ENCODE measurements at places on chromosomes 1 and 21. TPM values are rescaled to one million over a fixed set of nuclear protein-coding genes. Genes with fewer than 3 reads are reported as not detected.

Gene CTSS
- 0.71 TPM for total RNA-seq

- DNase-seq, result peak; percentile 79
Measured at GRCh38 chr1:39632682-39633417, 6.6 kb downstream of the HEYL start.

Gene CADM3
- total RNA-seq, result 5.5 TPM

- DNase-seq, result no peak
Measured at GRCh38 chr1:66436378-66437135, 97.4 kb upstream of the SGIP1 start.

Gene OPRD1
- 2.5 TPM for total RNA-seq

GRCh38 chr1:1340791-1341548, 8.2 kb downstream of the DVL1 start:
- DNase-seq, result no peak

Gene OR2C3
- total RNA-seq, result not detected

- DNase-seq, result peak; percentile 39
Measured at GRCh38 chr1:212595787-212596714, 12.5 kb upstream of the ATF3 start.

GRCh38 chr1:231887866-231888265, 261.3 kb downstream of the DISC1 start:
- no peak for DNase-seq

GRCh38 chr1:51560034-51560433, 41.0 kb upstream of the EPS15 start:
- DNase-seq, result no peak

- peak; percentile 75 for DNase-seq
Measured at GRCh38 chr1:11682287-11682771, 1.4 kb upstream of the MAD2L2 start.

- DNase-seq, result no peak
Measured at GRCh38 chr1:20684050-20684620, 23.0 kb upstream of the DDOST start.

DNA sequence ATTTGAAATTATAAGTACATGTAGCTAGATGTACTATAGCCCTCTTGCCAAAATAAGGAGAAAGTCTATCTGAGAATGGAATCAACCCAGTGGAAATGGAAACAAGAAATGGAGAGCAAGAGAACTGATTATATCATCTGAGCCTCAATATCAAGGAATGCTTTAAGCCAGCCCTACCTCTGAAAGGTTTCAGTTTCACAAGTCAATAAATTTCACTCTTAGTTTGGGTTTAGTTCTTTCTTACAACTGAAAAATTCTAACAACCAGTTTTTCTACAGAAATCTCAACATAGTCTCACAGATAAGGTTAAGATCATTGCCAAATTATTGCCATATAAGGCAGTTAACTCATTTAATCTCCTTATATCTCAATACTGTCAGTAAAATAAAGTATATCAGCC, 80.0 kb downstream of the EPS15 start:
- no peak for DNase-seq

Gene LRIG2
- 23.5 TPM for total RNA-seq

Gene CD53
- total RNA-seq, result 1.6 TPM

GRCh38 chr1:9438431-9439073, 100.7 kb upstream of the SLC25A33 start:
- no peak for DNase-seq

GRCh38 chr21:37210130-37210529, 57.0 kb downstream of the VPS26C start:
- DNase-seq, result no peak

Gene PROK1
- not detected for total RNA-seq

GRCh38 chr1:153586347-153586746, 20.7 kb upstream of the S100A2 start:
- no peak for DNase-seq

GRCh38 chr1:151352021-151352718, 5.1 kb upstream of the RFX5 start:
- no peak for DNase-seq

Gene GDAP2
- total RNA-seq, result 24.1 TPM

DNA sequence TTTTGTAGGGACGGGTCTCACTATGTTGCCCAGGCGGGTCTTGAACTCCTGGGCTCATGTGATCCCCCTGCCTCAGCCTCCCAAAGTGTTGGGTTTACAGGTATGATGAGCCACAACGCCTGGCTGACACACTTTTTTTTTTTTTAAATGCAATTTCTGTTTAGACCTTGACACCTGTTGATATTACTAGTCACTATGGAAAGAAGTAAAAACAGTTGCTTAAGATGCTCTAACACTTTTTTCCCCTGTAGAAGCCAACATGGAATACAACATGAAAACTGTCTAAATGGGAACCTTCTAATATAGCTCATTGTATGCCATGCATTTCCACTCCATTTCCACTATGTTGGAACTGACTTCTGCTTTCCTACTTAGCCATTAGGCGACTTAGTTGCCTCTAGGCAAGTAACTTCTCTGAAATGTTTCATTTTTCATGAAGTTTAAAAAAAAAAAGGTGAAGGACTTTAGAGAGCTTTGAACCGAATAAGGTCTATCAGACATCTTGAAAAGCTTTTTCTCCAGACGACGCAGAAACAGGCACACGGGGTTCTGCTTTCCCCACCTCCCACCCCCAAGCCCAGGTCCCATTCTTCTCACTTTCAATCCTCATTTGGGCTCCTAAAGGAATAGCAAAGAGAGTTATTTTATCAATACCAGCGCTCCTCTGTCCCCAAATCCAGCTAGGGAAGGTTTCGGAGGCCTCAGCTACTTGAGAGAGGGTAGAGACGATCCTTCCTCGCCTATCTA, 648 bp upstream of the DR1 start:
- no peak for DNase-seq

GRCh38 chr1:159144571-159144970, 26.8 kb upstream of the CADM3 start:
- no peak for DNase-seq

DNA sequence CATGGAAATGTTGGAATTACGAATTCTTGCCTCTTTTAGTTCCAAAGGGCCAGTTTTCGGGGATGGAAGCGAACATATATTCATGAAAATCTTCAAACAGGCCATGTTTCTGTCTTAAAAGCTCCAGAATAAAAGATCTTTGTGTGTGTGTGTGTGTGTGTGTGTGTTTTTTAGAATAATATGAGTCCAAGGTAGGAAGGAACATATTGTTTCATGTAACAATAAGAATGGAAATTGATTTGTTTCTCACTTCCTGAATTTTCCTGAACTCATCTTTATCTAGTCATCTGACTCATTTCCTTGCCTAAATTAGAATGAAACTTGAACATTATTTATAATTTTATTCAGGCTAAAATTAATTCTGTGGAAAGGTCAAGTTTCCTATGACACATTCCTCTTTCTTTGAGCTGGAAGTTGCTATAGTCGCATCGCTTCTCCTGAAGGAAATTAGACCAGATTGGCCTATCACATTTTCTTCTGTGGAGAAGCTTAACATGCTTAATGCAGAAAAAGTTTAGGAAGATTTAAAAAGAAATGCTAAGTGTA, 805.1 kb upstream of the ADAMTS5 start:
- DNase-seq, result no peak

DNA sequence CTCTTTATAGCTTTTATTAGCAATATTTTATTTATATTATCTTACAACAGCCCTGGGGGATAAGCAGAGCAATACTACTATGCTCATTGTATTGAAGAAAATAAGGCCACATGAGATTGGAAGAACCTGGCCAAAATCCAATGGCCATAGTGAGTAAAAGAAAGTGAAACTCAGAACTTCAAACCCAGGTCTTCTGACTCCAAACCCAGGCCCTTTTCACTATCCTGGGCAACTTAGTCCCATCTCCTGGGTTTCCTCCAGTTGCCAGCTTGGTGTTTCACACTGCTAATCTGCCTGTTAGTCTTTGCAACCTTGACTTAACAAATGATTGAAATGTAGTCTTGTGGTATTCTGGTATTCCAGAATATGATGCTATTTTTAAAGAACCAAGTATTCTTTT, 22.4 kb upstream of the EXO1 start:
- no peak for DNase-seq

Gene OLIG2
- total RNA-seq, result 0.60 TPM

GRCh38 chr1:44405798-44406736, 1.0 kb downstream of the RNF220 start:
- peak; percentile 37 for DNase-seq

GRCh38 chr1:24134376-24134775, 8.6 kb downstream of the IL22RA1 start:
- no peak for DNase-seq

GRCh38 chr1:24928689-24929397, 1.2 kb downstream of the RUNX3 start:
- peak; percentile 51 for DNase-seq

Gene EVI5
- total RNA-seq, result 14.3 TPM

DNA sequence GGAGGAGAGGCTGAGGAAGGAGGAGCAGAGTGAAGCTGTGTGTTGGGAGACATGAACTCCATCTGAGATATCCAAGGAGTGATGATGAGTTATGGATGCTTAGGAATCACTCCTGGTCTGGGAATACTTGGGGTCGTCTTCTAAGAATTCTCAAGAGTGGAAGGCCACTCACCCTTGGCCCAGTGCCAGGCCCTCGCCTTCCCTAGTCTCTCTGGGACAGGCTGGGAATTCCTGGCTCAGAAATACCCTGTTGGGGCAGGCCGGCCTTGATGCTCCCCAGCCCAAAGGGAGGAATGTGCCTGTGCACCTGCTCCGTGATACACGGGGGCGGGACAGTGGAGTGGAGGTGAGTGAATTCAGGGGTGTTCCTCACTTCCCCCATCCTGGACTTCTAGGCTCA, 12.6 kb upstream of the LMNA start:
- DNase-seq, result no peak

GRCh38 chr1:205473966-205474365, 18.1 kb upstream of the BLACAT1 start:
- DNase-seq, result no peak

Gene KIAA0040
- total RNA-seq, result 15.0 TPM

Gene TXNDC12
- 89.2 TPM for total RNA-seq

Gene ERICH3
- total RNA-seq, result 0.07 TPM

DNA sequence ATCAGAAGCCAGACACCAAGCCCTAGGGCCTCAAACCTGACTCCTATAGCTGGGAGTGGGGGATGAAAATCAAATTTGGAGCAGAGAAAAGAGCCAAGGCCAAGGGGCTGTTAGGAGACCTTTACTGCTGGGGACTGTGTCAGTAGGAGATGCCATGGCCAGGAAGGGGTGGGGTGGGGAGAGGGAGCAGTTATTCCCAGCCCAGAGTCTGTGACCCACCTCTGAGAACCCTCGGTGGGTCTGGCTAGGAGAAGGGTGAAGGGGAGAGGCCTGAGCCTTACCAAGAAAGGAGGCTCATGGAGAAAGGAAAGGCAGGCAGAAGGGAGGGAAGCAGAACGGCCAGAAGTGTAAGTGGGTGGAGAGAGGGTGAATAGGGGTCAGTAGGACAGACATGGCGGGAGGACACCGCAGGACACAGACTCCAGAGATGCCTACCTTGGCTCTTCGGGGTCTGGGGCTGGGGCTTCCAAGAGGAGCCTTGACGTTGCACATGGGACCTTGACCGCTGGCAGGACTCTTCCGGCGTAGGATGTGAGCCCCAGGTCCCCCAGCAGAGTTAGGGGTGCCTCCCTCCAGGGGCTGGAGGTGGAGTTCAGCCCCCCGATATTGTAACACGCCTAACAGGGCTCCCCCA, 1.2 kb downstream of the ADAMTS4 start:
- no peak for DNase-seq

- DNase-seq, result no peak
Measured at GRCh38 chr1:1374589-1374928, 448 bp downstream of the AURKAIP1 start.

DNA sequence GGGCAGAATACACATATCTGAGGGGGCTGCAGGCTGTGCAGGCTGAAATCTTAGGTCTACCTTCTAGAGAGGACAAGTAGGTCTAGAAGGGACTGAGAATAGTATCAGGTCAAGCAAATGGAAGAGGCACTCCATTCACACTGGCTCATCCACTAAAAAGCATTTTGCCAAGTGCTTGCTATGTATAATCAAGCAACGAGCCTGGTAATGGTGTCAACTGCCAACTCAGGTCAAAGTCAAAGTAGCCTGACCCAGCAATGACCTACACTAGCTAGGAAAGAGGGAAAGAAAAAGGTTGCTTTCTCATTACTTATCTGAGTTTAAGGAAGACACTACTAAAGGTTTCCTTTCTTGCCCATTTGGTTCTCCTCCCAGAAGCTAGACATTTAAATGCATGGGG, 10.8 kb downstream of the KCND3 start:
- no peak for DNase-seq

Gene CR1L
- 12.5 TPM for total RNA-seq

Gene RSBN1
- total RNA-seq, result 15.5 TPM

GRCh38 chr1:223796210-223796609, 49.5 kb downstream of the TP53BP2 start:
- DNase-seq, result no peak

Gene ATP5IF1
- total RNA-seq, result 201 TPM

DNA sequence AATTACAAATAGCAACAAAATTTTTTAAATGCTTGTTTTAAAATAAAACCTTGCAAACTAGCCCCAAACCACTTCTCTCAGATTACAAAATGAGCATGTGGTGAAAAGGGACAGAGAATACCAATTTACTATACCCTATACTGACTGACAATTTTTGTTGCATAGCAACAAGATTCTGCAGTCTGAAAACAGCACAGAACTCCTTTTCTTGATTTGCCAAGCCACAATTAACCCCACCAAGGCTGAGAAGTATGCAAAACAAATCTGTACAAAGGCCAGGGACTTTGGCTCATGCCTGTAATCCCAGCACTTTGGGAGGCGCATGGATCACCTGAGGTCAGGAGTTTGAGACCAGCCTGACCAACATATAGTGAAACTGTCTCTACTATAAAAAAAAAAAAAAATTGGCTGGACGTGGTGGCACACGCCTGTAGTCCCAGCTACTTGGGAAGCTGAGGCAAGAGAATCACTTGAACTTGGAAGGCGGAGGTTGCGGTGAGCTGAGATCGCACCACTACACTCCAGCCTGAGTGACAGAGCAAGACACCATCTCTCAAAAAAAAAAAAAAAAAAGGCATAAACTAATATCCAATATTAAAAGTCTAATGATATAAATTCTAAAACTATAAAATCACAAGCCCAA, 21.8 kb downstream of the ENAH start:
- DNase-seq, result no peak

GRCh38 chr1:22767852-22768251, 57.2 kb downstream of the EPHB2 start:
- DNase-seq, result no peak

Gene CLCA4
- total RNA-seq, result not detected
